ENCODE measurements at places on chromosomes 13 and 19.

DNA sequence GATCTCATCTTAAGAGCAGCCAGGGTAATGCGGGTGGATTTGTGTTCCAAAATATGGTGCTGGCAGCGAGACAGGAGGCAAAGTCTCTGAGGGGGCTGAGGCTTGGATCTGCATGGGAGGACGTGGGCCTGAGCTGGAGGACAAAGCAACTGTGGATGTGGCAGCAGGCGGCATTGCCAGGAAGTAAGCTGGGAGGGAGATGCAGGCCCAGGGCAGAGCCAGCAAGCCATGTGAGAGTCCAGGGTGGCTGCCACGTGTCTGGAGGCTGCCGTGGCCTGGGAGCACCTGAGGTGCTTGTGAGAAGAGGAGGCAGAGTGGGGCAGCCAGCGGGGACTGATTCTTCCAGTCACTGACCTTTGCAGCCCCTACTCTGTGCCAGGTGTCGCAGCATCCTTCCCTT, 52.0 kb downstream of the DPF1 start:
- no peak for DNase-seq

- DNase-seq = no peak
These were observed 1.9 kb downstream of the PRX start for GRCh38 chr19:40411125-40411842.

DNA sequence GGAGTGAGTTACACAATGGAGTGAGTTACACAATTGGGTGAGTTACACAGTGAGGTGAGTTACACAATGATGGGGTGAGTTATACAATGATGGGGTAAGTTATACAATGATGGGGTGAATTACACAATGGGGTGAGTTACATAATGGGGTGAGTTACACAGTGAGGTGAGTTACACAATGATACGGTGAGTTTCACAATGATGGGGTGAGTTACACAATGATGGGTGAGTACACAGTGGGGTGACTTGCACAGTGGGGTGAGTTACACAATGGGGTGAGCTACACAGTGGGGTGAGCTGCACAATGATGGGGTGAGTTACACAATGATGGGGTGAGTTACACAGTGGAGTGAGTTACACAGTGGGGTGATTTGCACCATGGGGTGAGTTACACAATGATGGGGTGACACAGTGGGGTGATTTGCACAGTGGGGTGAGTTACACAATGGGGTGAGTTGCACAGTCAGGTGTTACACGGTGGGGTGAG, 52.5 kb upstream of the GAS6 start:
- no peak for DNase-seq

DNA sequence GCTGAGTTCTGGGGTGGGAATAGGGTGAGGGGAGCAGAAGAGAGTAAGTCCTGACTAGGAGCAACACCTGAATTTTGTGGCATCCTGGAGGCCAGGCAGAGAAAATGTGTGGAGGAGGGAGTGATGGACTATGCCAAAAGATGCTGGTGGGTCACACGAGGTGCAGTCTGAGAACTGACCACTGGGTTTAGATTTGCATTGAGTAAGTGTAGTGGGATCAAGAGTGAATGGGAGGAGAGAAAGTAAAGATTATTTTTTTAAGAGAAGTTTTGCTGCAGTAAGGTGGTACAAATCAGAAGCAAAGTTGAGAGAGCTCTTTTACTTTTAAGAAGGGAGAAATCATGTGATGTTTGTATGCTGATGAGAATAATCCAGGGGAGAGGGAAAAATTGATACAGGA, 405.1 kb downstream of the DLEU7 start:
- no peak for DNase-seq

DNA sequence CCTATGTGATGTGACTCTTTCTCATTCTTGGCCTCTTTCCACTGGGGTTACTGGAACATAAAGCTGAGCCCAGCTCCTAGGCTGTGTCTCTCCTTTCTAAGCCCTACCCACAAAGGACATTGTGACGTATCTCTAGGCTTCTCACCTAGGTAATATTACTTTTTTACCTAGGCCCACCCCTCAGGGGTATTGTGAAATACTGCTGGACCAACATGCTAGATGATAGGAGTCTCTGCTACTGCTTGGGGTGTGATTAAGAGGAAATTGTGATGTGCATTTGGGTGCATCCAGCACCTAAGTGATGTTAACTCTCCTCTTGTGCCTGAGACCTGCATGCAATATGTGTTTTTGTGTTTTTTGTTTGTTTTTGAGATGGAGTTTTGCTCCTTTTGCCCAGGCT, 22.8 kb upstream of the ZNF254 start:
- DNase-seq = no peak

DNA sequence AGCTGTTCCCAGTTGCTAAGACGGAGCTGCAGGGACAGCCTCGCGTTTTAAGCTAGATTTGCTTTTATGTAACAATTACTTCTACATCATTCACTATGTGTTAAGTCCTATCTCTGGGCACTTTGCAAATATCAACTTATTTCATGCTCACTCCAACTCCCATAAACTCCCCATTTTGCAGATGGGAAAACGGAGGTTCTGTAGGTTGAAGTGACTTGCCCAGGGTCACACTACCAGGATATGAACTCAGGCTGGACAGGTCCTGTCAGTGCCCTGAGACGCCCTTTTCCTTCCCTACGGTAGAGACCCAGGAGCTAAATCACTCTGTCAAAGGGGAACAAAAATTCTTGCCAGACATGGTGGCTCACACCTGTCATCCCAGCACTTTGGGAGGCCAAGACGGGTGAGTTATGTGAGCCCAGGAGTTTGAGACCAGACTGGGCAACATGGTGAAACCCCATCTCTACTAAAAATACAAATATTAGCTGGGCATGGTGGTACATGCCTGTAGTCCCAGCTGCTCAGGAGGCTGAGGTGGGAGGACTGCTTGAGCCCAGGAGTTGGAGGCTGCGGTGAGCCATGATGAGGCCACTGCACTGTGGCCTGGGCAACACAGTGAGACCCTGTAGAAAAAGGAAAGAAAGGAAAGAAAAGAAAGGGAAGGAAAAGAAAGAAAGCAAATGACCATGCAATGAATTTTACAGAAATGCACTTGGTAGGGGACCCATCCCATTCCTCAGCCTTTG, 14.5 kb upstream of the NFIC start:
- no peak for DNase-seq

GRCh38 chr19:53892981-53893325, 11.0 kb downstream of the PRKCG start:
- no peak for DNase-seq

GRCh38 chr19:47190167-47190727, 40.8 kb downstream of the BBC3 start:
- DNase-seq = peak; percentile 66
